ENCODE measurements at places on chromosomes 2 and 18.

DNA sequence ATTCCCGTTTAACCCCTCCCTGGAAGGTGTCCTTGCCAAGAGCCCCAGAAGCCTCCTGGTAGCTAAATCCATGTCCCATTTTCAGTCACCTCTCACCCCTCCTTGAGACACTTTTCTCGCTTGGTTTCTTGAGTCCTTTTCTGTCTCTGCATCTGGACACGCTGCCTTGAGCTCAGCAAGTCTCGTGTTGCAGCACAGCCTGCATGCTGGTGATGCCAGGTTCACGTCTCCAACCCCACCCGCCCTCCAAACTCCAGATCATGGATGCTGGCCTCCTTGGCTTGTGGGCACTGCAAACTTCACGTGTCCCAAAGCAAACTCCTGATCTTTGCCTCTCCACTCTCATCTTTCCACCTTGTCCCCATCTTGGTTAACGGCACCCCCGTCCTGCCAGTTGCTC lies 39.3 kb downstream of the CENPO start:
- no peak for DNase-seq

- no peak for DNase-seq
These were observed 27.7 kb downstream of the POLE4 start for GRCh38 chr2:74985978-74986609.

DNA sequence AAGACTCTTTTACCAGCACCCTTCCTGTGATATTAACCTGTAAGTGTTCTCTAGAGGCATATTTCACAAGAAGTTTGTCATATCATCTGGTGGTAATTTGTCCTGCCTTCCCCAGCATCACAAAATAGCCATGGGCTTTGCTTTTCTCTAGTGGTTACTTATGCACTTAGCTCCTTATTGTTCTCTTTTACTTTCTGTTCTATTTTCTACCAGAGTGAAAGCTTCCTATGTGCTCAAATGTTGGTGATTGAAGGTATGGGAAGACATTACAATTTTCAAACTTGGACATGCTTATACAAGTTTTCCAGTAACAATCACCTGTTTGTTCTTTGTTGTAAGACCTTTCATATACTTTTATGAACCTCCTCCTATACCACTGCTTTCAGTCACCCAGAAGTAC lies 87.0 kb upstream of the KCNH7 start:
- no peak for DNase-seq

- no peak for DNase-seq
These were observed 45.6 kb downstream of the ONECUT2 start for GRCh38 chr18:57480733-57481132.

GRCh38 chr2:33145459-33145858 lies 198.7 kb downstream of the LTBP1 start:
- no peak for DNase-seq

DNA sequence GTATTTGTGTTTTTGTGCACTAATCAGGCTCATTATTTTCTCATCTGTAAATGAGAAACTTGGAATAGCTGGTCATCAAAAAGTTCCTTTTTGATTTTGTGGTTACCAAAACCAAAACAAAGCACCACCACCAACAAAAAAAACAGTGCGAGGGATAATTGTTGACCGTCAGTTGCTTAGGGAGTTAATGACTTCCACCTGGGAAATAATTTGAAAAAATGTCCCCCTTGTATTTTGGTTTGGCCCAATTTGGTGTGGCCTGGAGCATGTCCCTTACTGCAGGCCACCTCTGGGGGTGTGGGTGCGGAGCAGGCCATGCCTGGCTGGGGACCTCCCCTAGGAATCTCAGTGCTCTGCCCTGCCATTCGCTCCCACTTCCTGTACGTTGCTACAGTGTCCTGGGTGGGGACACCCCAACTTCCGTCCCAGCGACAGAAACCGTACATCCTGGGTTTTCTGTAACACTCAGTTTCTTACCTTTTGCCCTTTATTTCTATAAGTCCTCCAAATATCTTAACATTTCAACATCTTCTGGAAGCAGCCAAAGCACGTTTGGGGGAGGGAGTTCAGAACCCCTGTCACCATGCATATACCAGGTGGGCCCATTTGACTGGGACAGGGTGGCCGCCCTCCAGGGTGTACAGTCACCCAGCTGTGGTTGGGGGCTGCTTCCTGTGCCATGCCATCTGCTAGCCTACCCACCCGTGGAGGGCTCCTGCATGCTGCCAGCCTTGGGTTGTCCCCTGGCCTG lies 31.3 kb downstream of the NCK2 start:
- peak; percentile 45 for DNase-seq

DNA sequence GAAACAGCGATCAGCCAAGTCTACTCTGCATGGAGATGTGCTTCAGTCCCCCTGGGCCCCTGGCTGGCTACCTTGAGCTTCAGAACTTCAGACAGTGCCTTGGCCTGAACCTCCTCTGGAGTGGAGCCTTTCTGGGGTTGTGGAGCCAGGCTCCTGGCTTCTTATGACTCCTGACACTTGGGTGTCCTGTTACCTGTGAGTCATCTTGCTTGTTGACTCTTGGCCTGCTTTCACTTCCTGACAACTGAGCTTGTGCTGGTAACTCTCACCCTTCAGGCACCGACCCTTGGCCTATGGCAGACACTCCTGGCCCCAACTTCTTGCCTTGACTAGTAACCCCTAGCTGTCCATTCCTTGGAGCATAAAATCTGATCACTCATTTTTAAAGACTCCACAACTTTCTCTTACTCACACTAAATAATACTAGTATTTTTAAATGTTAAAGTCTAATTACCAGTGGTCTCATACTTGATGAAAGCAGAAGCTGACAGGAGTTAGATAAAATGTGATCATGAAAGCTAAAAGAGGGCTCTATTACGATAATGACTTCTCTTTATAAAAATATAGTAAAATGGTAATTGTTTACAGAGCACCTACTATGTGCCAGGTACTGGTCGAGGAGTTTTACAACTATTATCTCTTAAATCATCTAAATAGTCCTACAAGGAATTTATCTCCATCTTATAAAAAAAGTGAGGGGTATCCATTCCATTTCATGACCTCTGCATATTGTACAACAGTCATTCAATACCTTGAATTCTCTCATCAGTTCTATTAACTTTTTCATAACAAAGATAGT lies 46.3 kb upstream of the VIT start:
- no peak for DNase-seq

- no peak for DNase-seq
These were observed 248.8 kb downstream of the ACKR3 start for GRCh38 chr2:236818281-236819045.
